ENCODE measurements at places on chromosomes 1 and 21.

GRCh38 chr1:116154536-116154935, 43.3 kb downstream of the MAB21L3 start:
- DNase-seq = no peak

DNA sequence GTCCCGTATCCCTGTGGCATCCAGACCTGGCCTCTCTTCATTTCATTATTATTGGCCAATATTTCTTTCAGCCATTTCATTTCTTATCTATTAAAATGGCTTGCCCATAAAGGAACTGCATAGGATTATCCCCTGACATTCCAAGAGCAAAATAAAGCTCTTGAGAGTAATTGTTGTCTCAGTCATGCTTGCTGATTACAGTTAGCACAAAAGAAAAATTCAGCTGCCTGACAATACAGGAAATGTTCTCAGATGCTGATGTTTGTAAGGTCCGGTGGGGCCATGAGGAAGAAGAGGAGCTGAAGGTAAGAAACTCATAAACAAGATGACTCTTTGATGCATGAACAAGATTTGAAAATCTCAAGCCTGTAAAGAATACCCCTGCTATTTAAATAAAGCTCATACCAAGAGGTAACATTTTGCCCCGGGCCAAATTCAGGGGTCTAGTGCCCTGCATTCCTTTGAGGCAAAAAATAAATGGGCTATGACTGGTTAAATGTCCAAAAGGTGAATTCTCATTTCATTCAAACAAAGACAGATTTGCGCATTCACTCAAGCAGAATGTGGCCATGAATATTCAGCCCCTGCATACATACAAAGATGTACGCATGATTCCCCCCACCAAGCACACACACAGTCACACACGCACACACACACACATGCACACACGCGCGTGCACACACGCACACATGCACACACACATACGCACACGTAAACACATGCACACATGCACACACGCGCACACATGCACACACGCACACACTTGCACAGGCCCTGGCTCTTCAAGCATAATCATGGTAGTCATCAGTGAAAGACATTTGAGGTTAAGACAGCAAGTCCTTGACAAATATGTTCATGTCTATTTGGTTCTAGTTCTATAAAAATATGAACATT, 44.8 kb downstream of the KCNJ15 start:
- no peak for DNase-seq

GRCh38 chr1:2566101-2567045, 10.2 kb downstream of the TNFRSF14 start:
- no peak for DNase-seq

DNA sequence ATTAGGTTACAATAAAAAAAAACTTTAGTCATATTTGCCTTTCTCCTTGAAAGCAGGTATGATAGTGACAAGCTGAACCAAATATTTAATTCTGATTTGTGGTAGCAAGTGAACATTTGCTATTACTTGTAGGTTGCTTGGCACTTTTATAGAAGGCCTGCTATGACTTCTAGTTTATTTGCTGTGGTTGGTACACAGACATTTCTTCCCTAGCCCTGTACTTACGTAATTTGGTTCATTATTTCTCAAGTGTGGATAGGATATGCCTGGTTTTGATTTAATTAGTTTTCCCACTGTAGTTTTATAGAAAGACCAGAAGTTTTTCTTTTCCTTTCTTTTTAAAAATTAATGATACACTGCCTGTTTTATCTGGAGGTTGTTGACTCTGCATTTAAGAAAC, 55.9 kb downstream of the PPP2R5A start:
- no peak for DNase-seq

- DNase-seq = no peak
These were observed 112.1 kb downstream of the PCP4 start for GRCh38 chr21:39979321-39979720.

- DNase-seq = no peak
These were observed 10.8 kb upstream of the LRRC71 start for GRCh38 chr1:156909671-156910070.

DNA sequence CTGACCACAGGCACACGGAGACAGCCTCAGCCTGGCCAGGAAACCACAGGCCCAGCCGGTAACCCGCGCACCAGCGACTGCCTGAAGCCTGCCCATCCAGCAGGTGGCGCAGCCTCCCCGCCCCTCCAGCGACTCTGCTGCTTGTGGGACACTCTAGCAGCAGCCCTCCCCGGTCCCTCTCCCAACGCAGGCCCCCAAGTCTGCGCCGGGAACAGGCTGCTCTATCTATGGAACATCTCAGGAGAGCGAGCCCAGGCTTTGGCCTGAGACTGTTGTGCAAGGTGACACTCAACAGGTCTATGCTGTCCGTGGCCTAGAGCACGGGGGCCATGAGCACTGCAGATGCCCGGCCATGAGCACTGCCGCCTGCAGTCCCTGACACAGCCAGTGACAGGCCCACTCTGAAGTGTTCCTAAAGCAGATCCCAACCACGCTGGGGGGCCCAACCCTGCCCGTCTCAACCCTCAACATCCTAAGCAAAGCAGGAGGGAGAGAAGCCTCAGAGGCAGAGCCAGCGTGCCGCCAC, 28.4 kb downstream of the WDR4 start:
- DNase-seq = no peak

- no peak for DNase-seq
These were observed 49.7 kb downstream of the FHAD1 start for GRCh38 chr1:15296585-15297321.

DNA sequence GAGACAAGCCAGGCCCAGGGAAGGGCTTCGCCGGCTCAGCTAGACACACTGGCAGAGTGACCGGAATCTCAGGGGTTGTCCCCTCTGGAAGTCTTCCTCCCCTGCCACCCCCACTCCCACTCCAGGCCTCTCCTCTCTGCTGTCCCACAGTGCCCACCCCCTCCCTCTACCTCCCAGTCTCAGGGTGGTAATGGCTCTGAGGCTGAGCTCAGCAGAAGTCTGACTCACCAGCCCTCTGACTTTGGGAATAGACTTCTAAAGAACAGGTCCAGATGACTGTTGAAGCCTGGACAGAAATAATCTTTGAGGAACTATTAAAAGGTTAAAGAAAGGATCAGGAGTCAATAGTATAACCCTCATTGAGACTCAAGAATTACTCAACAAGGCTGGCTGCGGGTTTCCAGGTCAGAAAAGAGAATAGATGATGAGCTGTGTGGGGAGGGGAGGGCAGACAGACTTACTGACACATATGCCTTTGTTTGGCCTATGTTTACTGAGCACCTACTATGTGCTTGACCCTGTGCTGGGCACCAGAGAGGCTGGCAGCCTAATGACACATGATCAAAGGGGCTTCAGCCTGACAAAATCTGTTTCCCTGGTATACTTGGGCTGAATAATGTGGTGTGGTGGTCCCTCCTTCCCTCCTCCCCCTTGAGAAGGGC, 8.2 kb downstream of the HCRTR1 start:
- no peak for DNase-seq

DNA sequence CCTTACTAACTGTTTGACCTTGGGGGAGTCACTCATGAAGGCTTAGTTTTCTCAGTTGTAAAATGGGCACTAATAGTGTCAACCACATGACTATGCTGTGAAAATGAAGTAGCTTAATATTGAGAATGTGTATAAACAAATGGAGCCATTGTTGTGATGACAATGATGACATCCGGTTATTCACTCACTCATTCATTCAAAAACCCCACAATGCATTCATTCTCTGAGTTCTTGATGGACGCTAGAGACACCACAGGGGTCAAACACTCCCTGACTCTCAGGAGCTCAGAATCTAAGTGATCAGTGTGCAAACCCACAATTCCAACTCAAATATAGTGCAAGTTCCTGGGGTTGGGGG, 138.9 kb downstream of the FOXD2 start:
- DNase-seq = no peak

DNA sequence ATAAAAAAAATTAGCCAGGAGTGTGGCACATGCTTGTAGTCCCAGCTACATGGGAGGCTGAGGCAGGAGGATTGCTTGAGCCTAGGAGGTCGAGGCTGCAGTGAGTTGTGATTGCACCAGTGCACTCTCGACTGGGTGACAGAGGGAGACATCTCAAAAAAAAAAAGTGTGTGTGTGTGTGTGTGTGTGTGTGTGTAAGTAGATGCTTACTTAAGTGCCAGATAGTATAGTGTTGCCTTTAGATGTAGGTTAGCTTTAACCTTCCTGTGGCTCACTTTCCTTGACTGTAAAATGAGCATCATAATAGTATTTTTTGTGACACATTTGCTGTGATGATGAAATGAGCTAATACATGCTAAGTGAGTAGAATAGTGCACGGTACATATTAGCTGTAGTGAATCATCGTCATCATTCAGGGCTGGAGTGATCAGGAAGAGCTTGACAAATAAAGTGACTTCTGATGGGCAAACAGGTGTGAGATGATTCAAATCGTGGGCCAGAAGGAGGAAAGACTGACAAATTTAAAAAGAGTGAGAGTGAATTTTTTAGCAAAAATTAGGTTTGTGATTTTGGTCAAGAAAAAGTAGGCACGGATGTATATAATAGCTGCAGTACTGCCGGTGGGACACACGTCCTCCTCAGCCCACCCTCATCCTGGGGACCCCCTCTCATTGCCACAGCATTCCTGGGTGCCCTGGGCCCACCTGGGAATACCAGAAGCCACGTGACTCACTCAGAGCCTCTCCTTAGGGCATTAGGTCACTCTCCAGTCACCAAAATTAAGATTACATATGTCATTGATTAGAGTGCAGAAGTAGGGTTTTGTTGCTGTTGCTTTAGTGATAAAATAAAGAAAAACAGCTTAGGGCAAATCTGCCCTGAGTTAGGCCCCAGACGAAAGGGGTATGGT, 33.9 kb downstream of the EIF2D start:
- DNase-seq = no peak

GRCh38 chr1:2925918-2926317, 95.3 kb upstream of the ACTRT2 start:
- DNase-seq = no peak

DNA sequence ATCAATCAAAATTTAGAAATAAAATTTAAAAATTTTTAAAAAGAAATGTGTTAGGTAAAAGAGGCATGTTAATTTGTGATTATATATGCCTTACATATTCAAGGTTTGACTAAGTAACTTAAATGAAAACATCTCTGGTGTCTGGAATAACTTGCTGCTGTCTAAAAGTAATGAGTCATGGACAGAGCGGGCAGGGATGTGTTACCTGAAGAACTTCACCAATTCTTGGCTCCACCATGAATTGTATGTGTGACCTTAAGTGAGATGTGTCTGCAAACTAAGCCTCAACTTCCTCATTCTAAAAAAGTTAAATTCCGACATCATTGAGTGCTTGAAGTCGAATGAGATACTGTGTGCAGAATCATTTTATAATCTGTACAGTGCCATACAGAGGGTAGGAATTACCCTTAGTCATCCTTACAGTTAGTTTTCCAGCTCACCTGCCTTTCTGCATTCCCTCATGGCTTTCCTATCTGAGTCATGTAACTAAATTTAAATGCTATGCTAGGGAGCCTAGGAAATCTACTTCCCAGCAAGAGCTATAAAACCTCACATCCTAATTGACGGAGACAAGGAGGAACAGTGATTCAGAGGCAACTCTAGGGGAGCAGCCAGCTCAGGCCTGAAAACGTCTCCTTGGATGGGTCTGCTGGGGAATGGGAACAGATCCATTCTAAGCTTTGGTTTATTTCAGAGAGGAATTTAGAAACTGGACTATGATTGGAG, 100.7 kb upstream of the TSPAN2 start:
- DNase-seq = no peak

- DNase-seq = no peak
These were observed 50.9 kb downstream of the DISP1 start for GRCh38 chr1:222865718-222866117.

- peak; percentile 47 for DNase-seq
These were observed 659 bp downstream of the FAF1 start for GRCh38 chr1:50959303-50959912.

GRCh38 chr1:8497210-8497819, 179.4 kb downstream of the SLC45A1 start:
- no peak for DNase-seq

- DNase-seq = peak; percentile 61
These were observed 52.8 kb upstream of the LYPLAL1 start for GRCh38 chr1:219120624-219121544.

DNA sequence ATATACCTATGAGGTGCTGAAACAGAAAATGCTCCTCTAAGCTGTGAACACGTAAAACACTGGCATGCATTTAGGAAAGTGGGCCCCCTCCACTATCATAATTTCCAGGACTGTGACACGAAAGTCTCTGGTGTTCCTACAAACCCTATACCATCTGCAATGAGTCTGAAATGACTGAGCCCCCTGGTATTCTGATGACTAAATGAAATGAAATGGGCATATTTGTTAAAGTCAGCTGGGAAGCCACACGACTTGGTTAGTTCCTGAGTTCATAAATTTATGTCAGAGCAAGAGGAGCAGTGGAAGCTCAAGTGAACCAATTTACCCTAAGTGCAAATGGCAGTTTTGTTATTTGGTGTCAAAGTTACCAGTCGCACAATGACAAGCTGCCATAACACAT, 182.3 kb downstream of the KCTD3 start:
- DNase-seq = no peak

All from right forelimb (tissue), 1 donor.